ENCODE measurements at places on chromosomes 1 and 21. TPM values are rescaled to one million over a fixed set of nuclear protein-coding genes. Genes with fewer than 3 reads are reported as not detected.

- DNase-seq: no peak
Measured at GRCh38 chr1:20211511-20211931, 25.2 kb upstream of the PLA2G2C start.

GRCh38 chr21:36479415-36480402 is at the start of gene CLDN14:
Gene CLDN14, minus strand, starts transcription at chr21:36480122. Its CDS starts 18,427 bp downstream, at chr21:36461695.
- no peak for DNase-seq

GRCh38 chr21:42637267-42638041 is 16.0 kb upstream of the PDE9A start:
- DNase-seq: no peak

GRCh38 chr1:18400347-18401102 is 80.2 kb upstream of the KLHDC7A start:
- DNase-seq: no peak

DNA sequence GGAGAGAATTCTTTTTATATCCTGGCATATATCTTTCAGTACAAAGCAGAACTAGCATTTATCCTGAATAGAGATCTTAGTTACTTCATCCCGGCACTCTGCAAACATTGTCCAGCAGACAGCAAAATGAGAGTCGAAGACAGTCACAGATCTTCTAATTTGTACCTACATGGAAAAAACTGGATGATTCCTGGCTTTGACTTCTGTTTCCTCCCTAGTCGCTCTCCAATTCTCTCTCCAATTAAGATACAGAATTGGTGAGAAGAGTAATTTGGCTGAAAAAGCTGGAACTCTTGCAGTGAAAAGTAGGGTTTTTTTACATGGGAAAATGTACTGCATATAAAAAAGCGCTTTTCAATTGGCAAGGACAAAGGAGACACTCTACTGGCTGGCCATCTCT is 151.1 kb upstream of the C8B start:
- DNase-seq: no peak

DNA sequence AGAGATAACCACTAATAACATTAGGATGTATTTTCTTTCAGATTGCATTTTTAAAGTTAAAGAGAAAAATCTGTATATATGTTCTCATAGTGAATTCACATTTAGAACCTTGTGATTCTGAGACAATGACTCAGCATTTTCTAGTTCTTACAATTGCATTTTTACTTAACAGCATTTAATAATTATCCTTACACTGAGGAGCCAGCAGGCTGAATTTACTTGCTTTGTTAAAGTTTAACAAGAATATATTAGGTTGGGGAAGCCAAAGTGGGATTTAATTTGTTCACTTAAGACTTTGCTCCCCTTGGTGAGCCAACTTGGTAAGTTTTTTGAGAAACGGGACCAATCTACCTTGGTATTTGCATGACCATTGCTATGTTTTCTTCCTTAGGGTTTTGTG is 4.5 kb downstream of the PATJ start:
- DNase-seq: no peak

DNA sequence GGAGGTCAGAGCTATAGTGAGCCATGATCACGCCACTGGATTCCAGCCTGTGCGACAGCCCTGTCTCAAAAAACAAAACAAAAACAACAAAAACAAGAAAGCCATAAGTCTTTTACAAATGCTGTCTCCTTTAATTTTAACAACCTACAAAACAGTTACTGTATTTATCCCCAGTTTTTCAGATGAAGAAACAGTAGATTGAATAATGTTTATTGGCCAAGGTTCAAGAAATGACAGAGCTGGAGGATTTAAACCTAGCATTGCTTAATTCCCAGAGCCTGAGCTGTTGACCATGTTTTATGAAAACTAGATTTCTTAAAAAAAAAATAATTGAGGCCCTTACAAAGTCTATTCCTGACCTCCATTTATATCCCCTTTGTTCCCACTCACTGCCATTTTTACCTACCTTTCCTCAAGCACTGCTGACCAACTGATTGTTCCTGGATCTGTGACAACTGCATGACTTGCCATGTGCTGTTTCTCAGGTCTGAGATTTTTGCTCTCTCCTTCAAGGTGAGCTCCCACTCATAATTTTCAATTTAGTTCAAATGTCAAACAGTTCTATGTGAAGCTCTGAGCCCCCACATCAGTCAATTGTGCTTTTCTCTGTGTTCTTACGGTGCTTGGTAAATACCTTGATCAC is 140.8 kb downstream of the CHRM3 start:
- DNase-seq: no peak

- DNase-seq: no peak
Measured at GRCh38 chr1:18999359-18999758, 42.9 kb upstream of the IFFO2 start.

DNA sequence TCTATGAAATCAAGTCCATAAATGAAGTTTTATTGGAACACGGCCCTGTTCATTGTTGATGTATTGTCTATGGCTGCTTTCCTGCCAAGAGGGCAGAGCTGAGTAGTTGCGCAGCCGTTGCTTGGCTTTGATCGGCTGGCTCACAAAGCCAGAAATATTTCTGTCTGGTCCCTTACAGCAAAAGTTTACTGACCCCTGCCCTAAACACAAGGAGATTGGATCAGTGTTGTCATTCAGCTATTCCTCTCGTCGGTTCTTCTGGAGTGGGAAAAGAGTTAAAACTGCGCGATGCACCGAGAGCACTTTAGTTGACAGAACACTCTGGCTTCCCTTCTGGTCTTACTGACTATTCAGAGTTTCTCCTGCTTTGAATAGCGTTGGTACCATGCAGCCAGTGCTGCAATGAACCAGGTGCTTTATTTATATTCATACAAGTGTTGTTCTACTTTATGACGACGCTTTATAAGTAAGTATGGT is 868 bp downstream of the ZBTB40 start:
- DNase-seq: no peak

GRCh38 chr1:89910780-89911179 is 84.1 kb upstream of the ZNF326 start:
- DNase-seq: no peak

- no peak for DNase-seq
Measured at GRCh38 chr1:23448846-23449245, 24.3 kb upstream of the TCEA3 start.

- no peak for DNase-seq
Measured at GRCh38 chr1:53207726-53208125, 11.1 kb downstream of the CPT2 start.

GRCh38 chr1:26005434-26006105 is 7.7 kb upstream of the PAFAH2 start:
- DNase-seq: no peak

DNA sequence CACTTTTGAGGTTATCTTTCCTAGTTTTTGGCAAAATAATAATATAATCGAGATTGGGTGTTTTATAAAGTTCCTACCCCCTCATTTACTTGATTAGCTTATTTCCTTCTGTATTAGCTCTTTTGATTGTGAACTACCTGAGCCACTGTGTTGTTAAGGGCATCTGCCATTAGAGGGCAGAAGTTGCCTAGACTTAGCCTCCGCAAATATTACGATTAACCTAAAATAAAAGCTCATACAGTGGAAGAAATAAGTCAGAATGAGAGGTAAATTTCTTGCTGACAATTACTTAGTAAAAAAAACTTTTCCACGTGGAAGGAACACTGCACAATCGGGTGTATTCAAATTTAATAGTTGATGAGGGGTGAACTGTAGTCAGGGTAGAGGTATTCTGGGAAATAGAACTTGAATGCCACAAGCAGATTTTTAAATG is 2.3 kb downstream of the H3-3A start:
- peak; percentile 35 for DNase-seq

- no peak for DNase-seq
Measured at GRCh38 chr1:109980324-109981003, 4.1 kb upstream of the AHCYL1 start.

DNA sequence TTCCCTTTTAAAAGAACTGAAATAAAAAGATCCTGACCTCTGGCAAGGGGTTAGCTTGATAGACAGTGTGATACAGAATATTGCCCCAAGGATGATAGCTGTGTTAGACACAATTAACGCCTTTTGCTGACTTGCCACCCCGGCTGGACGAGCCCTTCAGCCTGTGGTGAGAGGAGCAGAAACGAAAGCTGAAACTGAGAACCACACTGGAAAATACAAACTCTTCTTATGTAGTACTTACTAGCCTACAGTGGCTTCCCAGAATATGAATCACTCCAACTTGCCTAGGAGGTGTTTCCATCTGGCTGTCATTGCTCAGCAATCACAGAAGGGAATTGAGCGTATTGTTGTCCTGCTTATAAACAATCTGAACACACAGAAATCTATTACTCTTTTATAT is 22.9 kb downstream of the SAMSN1 start:
- no peak for DNase-seq

- DNase-seq: no peak
Measured at GRCh38 chr1:94954263-94955220, 27.6 kb upstream of the CNN3 start.

- DNase-seq: no peak
Measured at GRCh38 chr1:66413136-66413837, 120.7 kb upstream of the SGIP1 start.

DNA sequence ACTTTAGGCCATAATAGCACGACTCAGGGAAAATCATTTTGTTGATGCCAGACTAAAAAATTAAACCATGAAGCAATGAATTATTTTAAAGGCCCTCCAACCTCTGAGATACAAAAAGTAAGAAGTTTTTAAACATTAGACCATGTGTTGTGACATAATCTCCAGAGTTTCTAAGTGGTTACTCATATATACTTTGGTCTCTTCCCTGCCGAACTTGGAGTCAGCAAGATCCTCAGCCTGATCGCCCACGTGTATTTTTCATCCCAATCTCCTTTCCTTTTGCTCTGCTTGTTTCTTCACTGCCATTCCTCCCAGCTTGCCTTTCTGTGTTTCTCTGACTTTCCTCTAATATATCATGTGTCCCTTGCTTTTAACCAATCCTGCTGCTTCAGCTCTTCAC is 3.8 kb downstream of the ARV1 start:
- no peak for DNase-seq

DNA sequence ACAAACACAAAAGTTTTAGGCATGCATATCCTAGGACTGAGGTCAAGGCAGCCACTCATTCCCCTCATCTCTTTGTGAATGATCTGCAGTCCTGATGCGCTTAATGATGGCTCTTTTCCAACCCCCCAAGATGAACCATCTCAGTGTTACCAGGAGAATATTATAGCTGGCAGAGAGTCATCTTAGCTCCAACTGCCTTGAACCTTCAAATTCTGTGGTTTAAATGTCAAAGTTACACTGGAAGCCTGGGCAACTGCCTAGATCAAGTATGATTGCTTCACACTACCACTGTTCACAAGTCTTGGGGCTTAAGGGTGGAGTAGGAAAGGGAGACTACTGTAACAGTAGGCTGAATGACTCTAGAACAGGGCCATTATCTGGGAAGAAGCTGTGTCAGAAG is 8.0 kb upstream of the MYBPHL start:
- no peak for DNase-seq

- no peak for DNase-seq
Measured at GRCh38 chr1:152053375-152053774, 16.6 kb upstream of the S100A11 start.

GRCh38 chr1:45116340-45116739 is 90.1 kb downstream of the ZSWIM5 start:
- no peak for DNase-seq

GRCh38 chr1:29258189-29258975 is 22.1 kb downstream of the PTPRU start:
- DNase-seq: no peak

GRCh38 chr1:23592209-23592892 is 33.0 kb upstream of the ID3 start:
- DNase-seq: no peak

- no peak for DNase-seq
Measured at GRCh38 chr21:44556879-44557278, 1.7 kb downstream of the KRTAP10-3 start.

- no peak for DNase-seq
Measured at GRCh38 chr1:9910076-9910422, at the start of gene CTNNBIP1. Gene CTNNBIP1, minus strand, starts transcription at chr1:9910269. Its CDS starts 38,205 bp downstream, at chr1:9872064.

GRCh38 chr21:38852708-38853107 is 47.0 kb downstream of the ETS2 start:
- no peak for DNase-seq

IL19 gene
- not detected for total RNA-seq

NPR1 gene
- total RNA-seq: not detected

IFNAR2 gene
- 80.1 TPM for total RNA-seq

ESRRG gene
- 0.13 TPM for total RNA-seq

CCDC185 gene
- not detected for total RNA-seq

ZNF683 gene
- total RNA-seq: 1.4 TPM

INAVA gene
- 0.62 TPM for total RNA-seq

OR10Z1 gene
- not detected for total RNA-seq

RGL1 gene
- total RNA-seq: 1.8 TPM

PLA2G2F gene
- not detected for total RNA-seq

TAS1R1 gene
- total RNA-seq: not detected

GSTM1 gene
- total RNA-seq: 21.9 TPM

SFN gene
- total RNA-seq: 1.6 TPM

MFSD2A gene
- total RNA-seq: 1.4 TPM

LEPROT gene
- total RNA-seq: 27.0 TPM

TNFRSF18 gene
- 11.3 TPM for total RNA-seq

PRDM16 gene
- 0.16 TPM for total RNA-seq

LIX1L gene
- 68.5 TPM for total RNA-seq

SGIP1 gene
- total RNA-seq: not detected

BEND5 gene
- 4.1 TPM for total RNA-seq

DDOST gene
- 124 TPM for total RNA-seq

DFFA gene
- total RNA-seq: 26.0 TPM

Measured in T-cell (primary cell).